SJSA1 (cell line): ENCODE measurements at places on chromosomes 4 and X. TPM values are rescaled to one million over a fixed set of nuclear protein-coding genes. Genes with fewer than 3 reads are reported as not detected.

- DNase-seq, result peak; percentile 10
- 0 out of 2 replicates have a peak, but pooled peaks cover 3% of the 10 kb centered on the region for H3K36me3 ChIP-seq
- no peak overlapping the region for H3K27ac ChIP-seq
- peak overlapping the region; percentile 59 for H3K4me3 ChIP-seq
These were observed 449 bp downstream of the CTPS2 start for GRCh38 chrX:16711893-16712547.

- H3K27ac ChIP-seq, result no peak overlapping the region
- H3K27me3 ChIP-seq, result no peaks in the 10 kb centered on the region
- no peaks in the 10 kb centered on the region for H3K36me3 ChIP-seq
These were observed 224.5 kb upstream of the PGRMC2 start for GRCh38 chr4:128512161-128512560.

GRCh38 chr4:103498161-103499070 is 221.4 kb downstream of the TACR3 start:
- no peak overlapping the region for H3K4me3 ChIP-seq
- peaks cover 17% of the 10 kb centered on the region for H3K4me1 ChIP-seq
- H3K36me3 ChIP-seq, result no peaks in the 10 kb centered on the region
- peak; percentile 35 for DNase-seq

DNA sequence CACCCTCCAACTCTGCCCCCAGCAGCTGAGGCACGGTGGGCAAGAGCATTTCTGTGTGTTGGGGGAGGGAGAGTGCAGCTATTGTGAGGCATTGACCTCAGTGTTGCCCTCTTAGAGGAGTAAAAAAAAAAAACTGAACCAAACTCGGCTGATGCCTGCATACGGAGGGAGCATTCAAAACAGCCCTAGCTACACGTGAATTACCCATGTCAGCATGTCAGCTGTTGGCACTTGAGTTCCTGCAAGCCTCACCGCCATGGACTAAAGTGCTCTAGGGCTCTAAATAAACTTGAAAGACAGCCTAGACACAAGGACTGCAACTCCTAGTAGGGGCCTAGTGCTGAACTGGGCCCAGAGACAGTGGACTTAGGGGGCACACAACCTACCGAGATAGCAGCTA is 22.0 kb downstream of the ITIH6 start:
- H3K4me1 ChIP-seq, result no peaks in the 10 kb centered on the region
- DNase-seq, result no peak
- no peaks in the 10 kb centered on the region for H3K36me3 ChIP-seq
- no peak overlapping the region for H3K27ac ChIP-seq

DNA sequence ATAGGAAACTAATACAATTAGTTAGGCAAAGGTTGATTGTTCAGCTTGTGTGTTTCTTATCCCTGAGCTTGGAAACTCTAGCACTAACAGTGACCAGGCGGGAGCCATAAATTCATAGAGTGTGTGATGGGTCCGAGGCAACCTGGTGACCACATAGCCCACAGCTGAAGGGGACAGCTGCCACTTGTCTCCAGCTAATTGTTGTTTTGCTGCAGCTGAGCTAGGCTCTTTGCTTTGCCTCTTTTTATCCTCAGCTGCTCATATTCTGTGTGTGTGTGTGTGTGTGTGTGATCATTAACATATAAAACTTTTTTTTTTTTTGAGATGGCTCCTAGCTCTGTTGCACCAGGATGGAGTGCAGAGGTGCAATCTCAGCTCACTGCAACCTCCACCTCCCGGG is 53.2 kb downstream of the DOCK11 start:
- no peaks in the 10 kb centered on the region for H3K27me3 ChIP-seq
- H3K36me3 ChIP-seq, result no peaks in the 10 kb centered on the region
- no peak overlapping the region for H3K27ac ChIP-seq
- no peak for DNase-seq

DNA sequence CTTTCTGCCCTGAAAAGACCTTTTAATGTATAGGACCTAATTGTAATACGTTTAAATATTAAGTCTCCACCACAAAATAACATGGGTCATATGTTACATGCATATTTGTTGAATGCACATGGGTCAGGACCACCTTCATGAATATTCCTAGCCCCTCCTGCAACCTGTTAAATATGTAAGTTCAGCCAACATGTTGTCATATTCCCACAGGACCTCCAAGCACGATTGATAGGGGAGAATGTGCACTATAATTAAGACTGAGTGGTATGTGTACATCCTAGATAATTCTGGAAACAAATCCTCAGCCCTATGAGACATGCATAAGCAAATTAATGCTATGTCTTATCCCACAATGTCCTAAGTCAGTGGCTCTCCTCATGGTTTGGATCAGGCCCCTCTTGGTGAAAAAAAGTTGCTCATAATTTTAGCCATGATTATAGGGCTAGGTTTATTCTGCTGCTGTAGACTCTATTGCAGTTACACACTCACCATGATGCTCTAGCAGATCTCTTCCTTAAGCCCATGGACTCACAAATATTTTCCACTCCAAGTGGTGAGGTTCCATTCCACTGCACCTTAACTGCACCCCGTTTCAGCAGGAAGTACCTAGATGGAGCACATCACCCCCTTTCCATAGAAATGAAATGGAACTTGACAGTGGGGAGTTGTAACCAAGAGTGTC is 10.2 kb downstream of the TIGD2 start:
- H3K4me1 ChIP-seq, result peaks cover 52% of the 10 kb centered on the region
- no peaks in the 10 kb centered on the region for H3K27me3 ChIP-seq
- H3K27ac ChIP-seq, result peak overlapping the region; percentile 95
- H3K4me3 ChIP-seq, result no peak overlapping the region

- no peak for DNase-seq
- no peak overlapping the region for H3K4me3 ChIP-seq
- H3K27ac ChIP-seq, result no peak overlapping the region
These were observed 4.5 kb upstream of the CXCR3 start for GRCh38 chrX:71622576-71623450.

GRCh38 chr4:71360844-71361243 is 22.0 kb downstream of the SLC4A4 start:
- H3K27ac ChIP-seq, result no peak overlapping the region
- H3K27me3 ChIP-seq, result no peaks in the 10 kb centered on the region
- no peak overlapping the region for H3K4me3 ChIP-seq
- DNase-seq, result no peak
- H3K36me3 ChIP-seq, result no peaks in the 10 kb centered on the region

GRCh38 chr4:115171220-115171619 is 57.8 kb upstream of the NDST4 start:
- H3K27me3 ChIP-seq, result no peaks in the 10 kb centered on the region
- H3K4me1 ChIP-seq, result no peaks in the 10 kb centered on the region

DNA sequence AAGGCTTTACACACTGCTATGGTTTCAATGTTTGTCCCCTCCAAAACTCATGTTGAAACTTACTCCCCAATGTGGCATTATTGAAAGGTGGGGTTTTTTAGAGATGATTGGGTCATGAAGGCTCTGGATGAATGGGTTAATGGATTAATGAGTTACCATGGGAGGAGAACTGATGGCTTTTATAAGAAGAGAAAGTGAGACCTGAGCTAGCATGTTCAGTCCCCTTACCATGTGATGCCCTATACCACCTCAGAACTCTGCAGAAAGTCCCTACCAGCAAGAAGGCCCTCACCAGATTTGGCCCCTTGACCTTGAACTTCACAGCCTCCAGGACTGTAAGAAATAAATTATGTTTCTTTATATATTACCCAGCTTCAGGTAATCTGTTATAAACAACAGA is 68.9 kb upstream of the CAPN6 start:
- H3K4me1 ChIP-seq, result no peaks in the 10 kb centered on the region
- H3K27ac ChIP-seq, result no peak overlapping the region
- no peak overlapping the region for H3K4me3 ChIP-seq

GRCh38 chr4:127525608-127526007 is 107.1 kb upstream of the INTU start:
- H3K36me3 ChIP-seq, result no peaks in the 10 kb centered on the region
- no peak overlapping the region for H3K4me3 ChIP-seq
- no peak overlapping the region for H3K27ac ChIP-seq
- no peaks in the 10 kb centered on the region for H3K27me3 ChIP-seq

- H3K36me3 ChIP-seq, result no peaks in the 10 kb centered on the region
- H3K27me3 ChIP-seq, result no peaks in the 10 kb centered on the region
- no peaks in the 10 kb centered on the region for H3K4me1 ChIP-seq
These were observed 1715.1 kb downstream of the PCDH7 start for GRCh38 chr4:32435308-32435707.

DNA sequence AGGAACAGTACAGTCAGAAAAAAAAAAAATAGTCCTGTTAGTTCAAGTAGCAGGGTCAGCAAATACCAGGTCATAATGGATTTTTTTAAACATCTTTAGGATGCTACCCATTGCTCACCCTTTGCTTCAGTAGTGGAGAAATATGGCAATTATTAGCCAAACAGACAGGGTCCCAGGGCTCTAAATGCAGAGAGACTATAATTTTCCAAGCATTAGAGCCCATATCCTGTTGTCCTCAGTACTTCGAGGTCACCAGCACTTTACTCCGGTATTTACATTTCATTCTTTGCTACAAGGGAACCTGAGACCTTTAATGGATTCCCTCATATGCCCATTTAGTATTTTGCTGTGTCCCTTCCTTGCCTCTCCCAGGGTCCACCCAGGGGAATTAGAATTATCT is 1562.9 kb upstream of the TENM3 start:
- no peaks in the 10 kb centered on the region for H3K27me3 ChIP-seq
- no peak overlapping the region for H3K4me3 ChIP-seq
- H3K4me1 ChIP-seq, result no peaks in the 10 kb centered on the region
- no peaks in the 10 kb centered on the region for H3K36me3 ChIP-seq
- no peak for DNase-seq

GRCh38 chrX:10677490-10677889 is 57.1 kb upstream of the MID1 start:
- no peak for DNase-seq
- H3K36me3 ChIP-seq, result no peaks in the 10 kb centered on the region
- no peak overlapping the region for H3K27ac ChIP-seq

- H3K4me1 ChIP-seq, result peaks cover 12% of the 10 kb centered on the region
- H3K36me3 ChIP-seq, result no peaks in the 10 kb centered on the region
- H3K4me3 ChIP-seq, result no peak overlapping the region
These were observed 109.1 kb downstream of the PTTG2 start for GRCh38 chr4:38069271-38069760.

GRCh38 chr4:21211846-21212245 is 511.6 kb downstream of the PACRGL start:
- H3K27me3 ChIP-seq, result no peaks in the 10 kb centered on the region
- H3K4me1 ChIP-seq, result no peaks in the 10 kb centered on the region
- no peaks in the 10 kb centered on the region for H3K36me3 ChIP-seq
- DNase-seq, result no peak
- no peak overlapping the region for H3K27ac ChIP-seq
- no peak overlapping the region for H3K4me3 ChIP-seq

DNA sequence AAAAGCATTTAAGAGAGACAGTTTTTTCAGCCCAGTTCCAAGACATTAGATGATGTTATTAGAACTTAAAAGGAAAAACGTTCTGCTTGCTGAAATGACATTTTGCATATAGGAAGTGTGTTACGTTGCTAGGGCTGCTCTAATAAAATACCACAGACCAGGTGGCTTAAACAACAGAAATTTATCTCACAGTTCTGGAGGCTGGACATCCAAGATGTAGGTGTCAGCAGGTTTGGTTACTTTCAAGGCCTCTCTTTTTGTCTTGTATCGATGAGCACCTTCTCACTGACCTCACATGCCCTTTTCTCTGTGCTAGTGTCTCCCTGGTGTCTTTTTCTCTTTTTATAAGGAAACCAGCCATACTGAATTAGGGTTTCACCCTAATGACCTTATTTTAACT is 204.7 kb downstream of the PACRGL start:
- no peaks in the 10 kb centered on the region for H3K36me3 ChIP-seq
- DNase-seq, result no peak
- no peaks in the 10 kb centered on the region for H3K27me3 ChIP-seq

GRCh38 chr4:83568062-83568461 is 32.2 kb downstream of the GPAT3 start:
- no peak overlapping the region for H3K4me3 ChIP-seq
- H3K27ac ChIP-seq, result no peak overlapping the region
- H3K4me1 ChIP-seq, result no peaks in the 10 kb centered on the region

DNA sequence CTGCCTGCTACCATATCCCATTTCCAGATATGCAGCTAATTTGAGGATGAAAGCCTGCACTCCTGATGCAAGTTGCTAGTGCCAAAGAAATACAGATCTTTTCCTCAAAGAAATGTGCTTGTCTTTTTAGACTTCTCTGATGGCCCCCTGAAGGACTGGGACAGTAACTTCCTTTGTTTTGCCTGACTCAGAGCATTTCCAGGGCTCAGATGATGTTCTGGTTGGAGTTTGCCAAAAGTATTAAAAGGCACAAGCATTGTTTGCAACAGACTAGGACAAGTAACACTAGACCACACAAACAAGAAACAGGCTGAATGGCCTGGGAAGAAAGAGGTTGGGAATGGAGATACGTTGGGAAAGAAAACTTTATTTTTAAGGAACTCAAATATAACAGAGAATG is 175.2 kb downstream of the IL13RA2 start:
- H3K4me1 ChIP-seq, result no peaks in the 10 kb centered on the region
- H3K27me3 ChIP-seq, result no peaks in the 10 kb centered on the region
- no peak for DNase-seq
- H3K36me3 ChIP-seq, result no peaks in the 10 kb centered on the region
- H3K4me3 ChIP-seq, result no peak overlapping the region
- H3K27ac ChIP-seq, result no peak overlapping the region

DNA sequence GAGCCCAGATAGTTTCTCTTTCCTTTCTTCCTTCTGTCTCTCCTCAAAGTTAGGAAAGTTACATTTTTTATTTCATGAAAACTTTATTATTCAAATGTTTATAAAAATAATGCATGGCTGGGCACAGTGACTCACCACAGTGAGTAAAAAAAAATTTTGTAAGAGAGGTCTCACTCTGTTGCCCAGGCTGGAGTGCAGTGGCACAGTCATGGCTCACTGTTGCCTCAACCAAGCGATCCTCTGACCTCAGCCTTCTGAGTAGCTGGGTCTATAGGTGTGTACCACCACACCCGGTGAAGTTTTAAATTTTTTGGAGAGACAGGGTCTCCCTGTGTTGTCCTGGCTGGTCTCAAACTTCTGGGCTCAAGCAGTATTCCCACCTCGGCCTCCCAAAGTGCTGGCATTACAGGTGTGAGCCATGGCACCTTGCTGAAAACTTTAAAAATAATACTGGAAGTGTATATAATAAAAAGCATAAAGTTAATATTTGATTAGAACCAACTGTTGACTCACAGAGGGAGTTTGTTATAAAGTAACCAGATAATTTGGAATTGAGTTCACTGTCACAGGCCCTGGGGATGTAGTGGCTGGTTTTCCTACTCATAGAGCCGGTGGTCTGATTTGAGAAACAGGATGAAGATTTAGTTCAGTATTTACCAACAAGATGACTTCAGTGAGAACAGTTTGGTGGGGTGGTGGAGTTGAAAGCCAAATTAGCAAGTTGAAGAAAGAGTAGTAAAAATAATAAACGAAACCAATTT is 18.0 kb downstream of the CMC4 start:
- no peak for DNase-seq
- no peaks in the 10 kb centered on the region; the same call in 1 of the 2 replicates for H3K36me3 ChIP-seq
- H3K27me3 ChIP-seq, result no peaks in the 10 kb centered on the region
- H3K4me1 ChIP-seq, result no peaks in the 10 kb centered on the region

PPP4R3C gene
- not detected in 2 replicates for total RNA-seq

DAPP1 gene
- total RNA-seq, result 0.32 TPM in 1 of 2 replicates, not detected in the other

AMBN gene
- not detected in 2 replicates for total RNA-seq

BRS3 gene
- not detected in 2 replicates for total RNA-seq

APEX2 gene
- total RNA-seq, result 13.1 and 15.7 TPM in 2 replicates

HSFX2 gene
- not detected in 2 replicates for total RNA-seq

UGT2B10 gene
- total RNA-seq, result not detected in 2 replicates

ALB gene
- not detected in 2 replicates for total RNA-seq

ITIH6 gene
- total RNA-seq, result not detected in 2 replicates

YY2 gene
- total RNA-seq, result 0.53 and 1.7 TPM in 2 replicates

GRPR gene
- 0.47 TPM in 1 of 2 replicates, not detected in the other for total RNA-seq

GLOD5 gene
- not detected in 2 replicates for total RNA-seq

GPRASP1 gene
- total RNA-seq, result 0.63 and 0.87 TPM in 2 replicates

CLDN22 gene
- total RNA-seq, result not detected in 2 replicates

ZBTB33 gene
- 14.2 and 14.3 TPM in 2 replicates for total RNA-seq

IL3RA gene
- not detected in 2 replicates for total RNA-seq

NAA11 gene
- not detected in 2 replicates for total RNA-seq
